Activated CD8-positive, alpha-beta memory T cell treated with anti-CD3 and anti-CD28 coated beads for 36 hours (primary cell): ENCODE measurements at places on chromosomes 5 and 9. TPM values are rescaled to one million over a fixed set of nuclear protein-coding genes. Genes with fewer than 3 reads are reported as not detected.

Gene JAKMIP2
- total RNA-seq = 1.3 TPM

Gene NOL8
- 64.1 TPM for total RNA-seq

Gene ROR2
- not detected for total RNA-seq

Gene TAF1L
- total RNA-seq = not detected

Gene PLEKHG4B
- 0.04 TPM for total RNA-seq

Gene ITK
- 152 TPM for total RNA-seq

Gene KIAA1191
- total RNA-seq = 39.4 TPM

Gene TPPP
- total RNA-seq = 0.21 TPM

Gene TUT7
- 33.9 TPM for total RNA-seq

Gene FOXD4L4
- total RNA-seq = 0.11 TPM

Gene TLX3
- not detected for total RNA-seq

Gene BAAT
- not detected for total RNA-seq

Gene PCDHGA6
- 0.06 TPM for total RNA-seq

Gene PTPRD
- 0.15 TPM for total RNA-seq

Gene PLAC8L1
- 0.71 TPM for total RNA-seq

Gene HK3
- total RNA-seq = not detected

Gene TRIM7
- total RNA-seq = 1.9 TPM

Gene TMEM252
- not detected for total RNA-seq

Gene EPB41L4A
- 0.04 TPM for total RNA-seq

Gene PCSK1
- total RNA-seq = not detected

Gene COL23A1
- total RNA-seq = 0.11 TPM

Gene SLC45A2
- not detected for total RNA-seq

Gene CAST
- 131 TPM for total RNA-seq

Gene GPR150
- total RNA-seq = 0.38 TPM

Gene RUSC2
- total RNA-seq = 1.2 TPM

Gene MARCOL
- total RNA-seq = not detected

Gene ZFP37
- 1.4 TPM for total RNA-seq
